ENCODE measurements at places on chromosomes 6 and 20. TPM values are rescaled to one million over a fixed set of nuclear protein-coding genes. Genes with fewer than 3 reads are reported as not detected.

The NMBR gene
- total RNA-seq: not detected

The DEFB132 gene
- total RNA-seq: not detected

The FILIP1 gene
- 0.32 TPM for total RNA-seq

The THEMIS gene
- under 0.01 TPM for total RNA-seq

The CST7 gene
- total RNA-seq: not detected

The BCAS1 gene
- total RNA-seq: under 0.01 TPM

The HLA-DRA gene
- not detected for total RNA-seq

The RIPK1 gene
- total RNA-seq: 25.4 TPM

The CALHM5 gene
- total RNA-seq: 7.7 TPM

The VAPB gene
- 15.1 TPM for total RNA-seq

The DACT2 gene
- not detected for total RNA-seq

The ABHD16B gene
- total RNA-seq: not detected

The SLPI gene
- not detected for total RNA-seq

The PRR18 gene
- not detected for total RNA-seq

The MYT1 gene
- not detected for total RNA-seq

The TRAPPC3L gene
- total RNA-seq: not detected

The EYA4 gene
- total RNA-seq: under 0.01 TPM

The PRL gene
- total RNA-seq: not detected

The PAX1 gene
- total RNA-seq: not detected

The CRISP3 gene
- total RNA-seq: not detected

The ASCC3 gene
- total RNA-seq: 104 TPM

The ARFGEF3 gene
- under 0.01 TPM for total RNA-seq

The DZANK1 gene
- 0.64 TPM for total RNA-seq

The HMGCLL1 gene
- 0.43 TPM for total RNA-seq

The CRISP2 gene
- not detected for total RNA-seq

The TSPO2 gene
- not detected for total RNA-seq

The HEBP2 gene
- total RNA-seq: 13.8 TPM

The ABCF1 gene
- 30.9 TPM for total RNA-seq

The KIZ gene
- 15.5 TPM for total RNA-seq

The CLDN20 gene
- total RNA-seq: not detected

The TMEM74B gene
- not detected for total RNA-seq

The SLC26A8 gene
- total RNA-seq: not detected

The RAET1L gene
- not detected for total RNA-seq

The SLC22A7 gene
- total RNA-seq: not detected

The TXLNB gene
- 0.32 TPM for total RNA-seq

The GDAP1L1 gene
- total RNA-seq: not detected

The SERPINB6 gene
- 96.3 TPM for total RNA-seq

The SLC17A4 gene
- not detected for total RNA-seq

The PGC gene
- total RNA-seq: not detected

The CEP85L gene
- total RNA-seq: 13.2 TPM

The CCN6 gene
- total RNA-seq: not detected

The LY6G6D gene
- not detected for total RNA-seq

The TRIM15 gene
- not detected for total RNA-seq

The RBM24 gene
- total RNA-seq: 32.4 TPM

The SIGLEC1 gene
- total RNA-seq: not detected

The SLC18B1 gene
- 11.2 TPM for total RNA-seq

The BPI gene
- total RNA-seq: not detected

The AIF1 gene
- total RNA-seq: not detected

The ANGPT4 gene
- not detected for total RNA-seq

Data from fibroblast of villous mesenchyme (primary cell).